Dorsolateral prefrontal cortex (tissue), 122 donors: ENCODE measurements at places on chromosomes 16 and 17.

GRCh38 chr17:38333635-38334295 lies 10.0 kb downstream of the GPR179 start:
- no peak for DNase-seq

GRCh38 chr17:7961421-7961820 lies 29.4 kb downstream of the CNTROB start:
- DNase-seq: no peak

DNA sequence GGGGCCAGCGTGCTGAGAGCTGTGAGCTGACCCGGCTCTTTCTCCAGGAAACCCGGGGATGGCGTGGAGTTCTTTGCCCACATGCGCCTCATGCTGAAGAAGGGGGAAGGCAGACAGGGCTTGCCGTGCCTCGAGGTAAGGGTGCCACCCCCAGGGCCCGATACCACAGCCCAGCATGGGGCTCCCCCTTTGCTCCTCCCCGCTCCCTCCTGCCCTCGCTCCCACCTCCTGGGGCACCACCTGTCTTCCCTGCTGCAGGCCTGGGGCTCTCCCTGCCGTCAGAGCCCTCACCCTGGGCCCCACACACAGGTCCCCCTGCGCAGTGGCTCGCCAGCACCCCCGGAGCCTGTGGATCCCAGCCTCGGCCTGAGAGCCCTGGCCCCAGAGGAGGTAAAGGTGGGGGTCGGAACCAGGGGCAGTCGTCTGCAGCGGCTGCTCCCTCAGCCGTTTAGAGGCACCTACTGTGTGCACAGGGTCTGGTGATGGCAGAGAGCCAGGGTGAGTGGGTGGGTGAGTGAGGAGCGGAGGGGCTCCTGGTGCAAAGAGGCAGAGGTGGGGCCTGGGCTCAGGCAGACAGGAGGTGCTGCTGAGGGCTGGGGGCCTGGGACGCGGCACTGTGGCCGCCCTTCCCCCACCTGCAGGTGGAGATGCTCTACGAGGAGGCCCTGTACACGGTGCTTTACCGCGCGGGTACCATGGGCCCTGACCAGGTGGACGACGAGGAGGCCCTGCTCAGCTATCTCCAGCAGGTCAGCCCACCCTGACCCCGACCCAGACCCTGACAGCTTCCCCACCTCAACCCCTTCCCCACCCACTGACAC lies 5.6 kb downstream of the BAIAP3 start:
- DNase-seq: no peak

GRCh38 chr17:42547001-42547461 lies 5.7 kb upstream of the HSD17B1 start:
- no peak for DNase-seq

- no peak for DNase-seq
Measured at GRCh38 chr17:17691468-17692263, 10.4 kb downstream of the RAI1 start.

DNA sequence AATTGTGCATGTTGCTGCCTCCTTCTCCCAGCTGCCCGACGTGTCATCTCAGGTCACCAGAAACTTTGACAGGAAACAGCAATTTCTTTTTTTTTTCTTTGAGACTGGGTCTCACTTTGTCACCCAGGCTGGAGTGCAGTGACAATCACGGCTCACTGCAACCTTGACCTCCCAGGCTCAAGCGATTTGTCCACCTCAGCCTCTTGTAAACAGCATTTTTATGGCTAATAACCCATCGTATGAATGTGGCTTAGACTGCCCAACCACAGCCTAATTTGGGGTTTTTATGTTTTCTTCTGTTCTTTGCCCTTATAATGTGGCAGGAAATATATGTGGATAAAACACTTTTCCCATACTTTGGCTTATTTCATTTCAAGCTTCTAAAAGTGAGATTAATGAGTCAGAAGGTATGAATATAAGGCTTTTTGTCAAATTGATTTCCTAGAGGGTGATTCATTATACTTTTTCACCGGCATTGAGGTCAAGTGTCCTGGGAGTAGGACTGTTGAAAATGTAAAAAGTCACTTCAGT lies 31.0 kb upstream of the SLC5A10 start:
- no peak for DNase-seq
